CD4-positive, alpha-beta memory T cell (primary cell): ENCODE measurements at places on chromosomes 11 and 22. TPM values are rescaled to one million over a fixed set of nuclear protein-coding genes. Genes with fewer than 3 reads are reported as not detected.

The BCO2 gene
- total RNA-seq = 3.4 TPM

The SLC29A2 gene
- 15.0 TPM for total RNA-seq

The HORMAD2 gene
- not detected for total RNA-seq

- no peak for DNase-seq
Measured at GRCh38 chr22:37505565-37505964, 13.7 kb downstream of the CARD10 start.

The ABCG4 gene
- total RNA-seq = not detected
